CD4-positive, alpha-beta T cell treated with Interleukin-21 for 1 hour (primary cell): ENCODE measurements at places on chromosomes 5 and 9.

DNA sequence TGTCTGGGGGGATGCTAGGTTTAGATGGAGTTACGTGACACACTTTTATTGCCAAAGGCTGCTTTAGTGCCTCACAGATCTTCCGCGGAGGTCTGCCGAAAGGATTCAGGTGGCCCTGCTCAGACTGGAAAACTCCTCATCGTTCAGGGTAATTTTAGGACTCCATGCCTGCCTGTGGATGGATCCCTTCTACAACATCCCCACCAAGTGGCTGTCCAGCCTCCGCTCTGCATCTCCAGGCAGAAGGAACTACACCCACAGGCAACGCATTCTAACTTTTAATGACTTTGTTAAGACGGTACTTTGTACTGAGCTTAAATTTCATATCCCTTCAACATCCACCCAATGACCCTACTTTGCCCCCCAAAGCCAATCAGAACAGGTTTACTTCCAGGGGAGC, 29.4 kb downstream of the ATPSCKMT start:
- no peak for DNase-seq

DNA sequence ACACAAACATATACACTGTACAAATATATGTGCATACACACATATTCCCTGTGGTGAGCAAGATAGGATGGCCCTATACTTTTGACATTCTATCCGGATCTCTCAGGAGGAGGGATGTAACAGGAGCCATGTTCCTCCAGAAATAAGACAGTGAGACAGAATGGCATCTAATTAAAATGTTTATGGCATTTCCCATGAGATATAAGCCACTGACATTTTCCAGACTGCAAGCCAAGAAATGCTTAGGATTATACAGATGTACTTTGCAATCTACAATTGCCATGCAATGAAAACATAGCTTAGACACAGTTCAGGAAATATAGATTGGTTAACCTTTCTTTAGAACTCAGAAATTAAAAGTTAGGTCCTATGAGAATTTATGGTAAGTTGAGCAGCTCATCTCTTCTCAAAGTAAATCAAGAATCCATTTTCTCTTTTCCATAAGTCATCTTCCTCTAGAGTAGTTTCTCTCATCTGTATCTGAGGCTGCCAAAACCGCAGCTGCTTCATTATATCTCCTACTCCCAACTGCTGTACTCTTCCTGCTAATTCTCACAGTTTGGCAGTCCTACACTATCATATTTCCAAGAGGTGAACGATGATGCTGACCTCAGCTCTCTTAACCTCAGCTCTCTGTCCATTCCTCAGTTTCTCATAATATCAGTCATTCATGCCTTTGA, 1719.1 kb downstream of the MAT2B start:
- DNase-seq = no peak

DNA sequence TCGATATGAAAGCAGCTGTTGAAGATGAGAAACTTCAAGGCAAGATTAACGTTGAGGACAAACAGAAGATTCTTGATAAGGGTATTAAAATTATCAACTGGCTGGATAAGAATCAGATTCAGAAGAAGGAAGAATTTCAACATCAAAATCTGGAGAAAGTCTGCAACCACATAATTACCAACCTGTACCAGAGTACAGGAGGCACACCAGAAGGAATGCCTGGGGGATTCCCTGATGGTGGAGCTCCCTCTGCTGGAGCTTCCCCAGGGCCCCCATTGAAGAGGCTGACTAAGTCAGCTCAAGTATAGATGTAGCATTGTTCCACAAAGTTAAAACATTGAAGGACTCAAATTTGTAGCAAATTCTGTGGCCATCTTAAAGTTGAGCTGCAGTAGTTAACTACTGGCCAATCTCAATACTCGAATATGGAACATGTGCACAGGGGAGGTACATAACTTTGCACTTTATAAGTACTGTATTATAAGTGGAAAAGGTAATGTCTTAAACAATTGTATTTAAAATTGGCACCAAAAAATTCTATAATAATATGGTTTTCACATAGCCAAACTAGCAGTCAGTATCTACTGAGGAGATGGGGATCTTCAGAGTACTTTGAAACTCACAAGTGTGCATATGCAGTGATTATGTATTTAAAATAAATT, 237.5 kb downstream of the CHSY3 start:
- no peak for DNase-seq

GRCh38 chr9:128159522-128159783, 612 bp upstream of the BBLN start:
- DNase-seq = peak; percentile 77

DNA sequence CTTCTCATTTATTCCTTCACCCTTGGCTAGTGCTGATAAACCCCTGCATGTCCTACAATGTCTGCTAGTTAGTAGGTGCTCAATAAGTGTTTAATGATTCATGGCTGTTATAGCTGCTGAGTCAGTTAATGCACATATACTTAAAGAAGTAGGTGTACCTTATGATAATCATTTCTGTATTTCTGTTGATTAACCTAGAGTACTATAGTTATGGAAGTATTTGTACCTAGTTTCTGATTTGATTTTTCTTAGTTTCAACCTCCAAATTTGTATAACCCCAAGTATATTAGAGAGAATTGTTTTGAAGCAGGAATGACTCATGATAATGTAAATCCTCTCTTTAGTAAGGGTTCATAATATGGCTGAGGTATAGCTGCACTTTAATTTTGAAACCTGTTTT, 8.9 kb downstream of the SMAD5 start:
- no peak for DNase-seq

GRCh38 chr9:95103281-95103771, 214.2 kb downstream of the FANCC start:
- no peak for DNase-seq

GRCh38 chr5:72465601-72466563, 41.3 kb downstream of the ZNF366 start:
- no peak for DNase-seq

- DNase-seq = no peak
Measured at GRCh38 chr5:79898611-79899010, 92.5 kb downstream of the MTX3 start.

DNA sequence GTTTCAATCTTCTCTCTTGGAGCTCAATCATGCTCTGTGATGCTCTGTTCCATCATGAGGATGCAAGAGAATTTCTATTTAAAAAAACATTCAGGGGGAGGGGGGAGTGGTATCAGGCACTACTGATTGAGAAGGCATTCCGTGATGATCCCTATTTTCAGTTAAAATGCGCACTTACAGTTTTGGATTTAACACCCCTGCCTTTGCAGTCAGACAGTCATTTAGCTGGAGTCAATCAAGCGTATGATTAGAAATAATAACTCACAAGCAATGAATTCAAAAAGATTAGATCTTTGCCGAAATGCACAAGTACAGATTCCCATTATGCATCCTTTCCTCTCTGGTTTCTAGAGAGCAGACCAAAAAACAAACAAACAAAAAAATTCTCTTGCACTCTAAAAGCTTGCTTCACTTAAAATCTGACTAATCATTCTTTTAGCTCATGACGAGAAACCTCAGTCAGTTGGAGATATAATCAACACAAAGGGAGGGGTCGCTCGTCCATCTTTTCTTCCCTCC, 55.4 kb downstream of the EFNA5 start:
- no peak for DNase-seq

DNA sequence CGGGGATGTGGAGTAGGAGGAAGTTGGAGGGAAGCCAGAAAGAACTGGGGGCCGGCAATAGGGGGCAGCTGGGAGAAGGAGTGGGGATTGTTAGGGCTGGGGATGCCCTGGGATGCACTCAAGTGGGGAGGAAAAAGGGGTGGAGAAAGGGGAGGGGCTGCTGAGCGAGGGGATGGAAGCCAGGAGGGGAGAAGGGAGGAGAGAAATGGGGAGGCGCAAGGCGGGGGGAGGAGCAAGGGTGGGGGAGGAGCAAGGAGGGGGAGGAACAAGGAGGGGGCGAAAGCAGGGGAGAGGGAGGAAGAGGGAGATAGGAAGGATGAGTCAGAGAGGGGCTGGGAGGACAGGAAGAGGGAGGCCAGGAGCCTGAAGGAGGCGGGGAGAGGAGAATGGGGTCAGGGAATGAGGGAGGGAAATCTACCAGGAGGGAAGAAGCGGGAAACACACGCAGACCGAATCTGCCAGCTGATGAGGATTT, 1.6 kb downstream of the IRX4 start:
- DNase-seq = no peak

GRCh38 chr5:143239882-143240518, 163.5 kb downstream of the NR3C1 start:
- no peak for DNase-seq

DNA sequence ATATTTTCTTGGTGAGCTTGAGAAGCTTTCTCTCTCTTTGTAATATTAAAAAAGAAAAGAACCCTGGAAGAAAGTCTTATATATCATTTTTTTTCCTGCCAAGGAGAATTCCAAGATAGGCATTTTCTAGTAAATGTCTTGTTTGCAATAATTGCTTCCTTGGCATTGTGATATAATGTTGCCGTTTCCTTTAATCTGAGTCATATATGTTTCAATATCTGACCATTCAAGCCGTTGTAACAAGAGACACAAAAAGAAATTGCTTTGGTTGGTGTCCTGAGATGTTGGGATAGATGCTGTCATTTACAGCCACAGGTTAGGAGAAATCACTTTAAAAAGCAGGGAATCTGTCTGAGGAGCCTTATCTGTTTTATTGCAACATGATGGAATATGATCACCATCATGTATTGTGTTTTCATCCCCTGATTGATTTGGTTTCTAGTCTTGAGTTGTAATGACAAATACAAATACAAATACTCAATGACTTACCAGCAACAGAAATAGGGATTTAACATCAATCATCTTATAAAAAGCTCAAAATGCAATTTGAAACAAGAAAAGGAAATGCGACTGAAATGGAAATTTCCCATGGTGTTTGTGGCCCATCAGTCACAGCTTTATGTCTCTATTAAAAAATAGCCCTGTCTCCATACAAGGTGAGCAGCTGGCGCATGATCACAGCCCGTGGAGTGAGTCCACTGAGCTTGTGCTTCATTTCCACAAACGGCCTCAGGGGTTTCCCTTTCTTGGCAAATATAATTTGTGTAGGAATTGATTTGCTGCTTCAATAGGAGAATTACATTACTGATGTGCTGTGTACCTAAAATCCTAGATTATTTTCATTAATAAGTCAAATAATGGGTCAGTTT, 250.1 kb upstream of the TRPC7 start:
- DNase-seq = no peak

DNA sequence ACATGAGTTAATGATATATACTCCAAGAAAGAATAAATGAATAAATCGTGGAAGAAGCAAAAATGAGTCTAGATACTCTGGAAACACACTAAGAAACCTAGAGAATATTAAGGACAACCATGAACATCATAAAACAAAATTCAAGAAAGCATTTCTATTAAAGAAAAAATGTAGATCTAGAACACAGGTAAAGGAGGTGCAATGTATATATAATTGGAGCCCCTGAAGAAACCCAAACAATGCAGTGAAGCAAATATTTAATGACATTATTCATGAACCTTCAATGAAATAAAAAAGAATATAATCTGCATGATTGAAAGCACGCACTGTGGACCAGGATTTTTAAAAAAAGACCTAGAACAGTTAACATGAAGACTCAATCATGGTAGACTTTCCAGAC, 150.1 kb downstream of the ATPSCKMT start:
- no peak for DNase-seq

DNA sequence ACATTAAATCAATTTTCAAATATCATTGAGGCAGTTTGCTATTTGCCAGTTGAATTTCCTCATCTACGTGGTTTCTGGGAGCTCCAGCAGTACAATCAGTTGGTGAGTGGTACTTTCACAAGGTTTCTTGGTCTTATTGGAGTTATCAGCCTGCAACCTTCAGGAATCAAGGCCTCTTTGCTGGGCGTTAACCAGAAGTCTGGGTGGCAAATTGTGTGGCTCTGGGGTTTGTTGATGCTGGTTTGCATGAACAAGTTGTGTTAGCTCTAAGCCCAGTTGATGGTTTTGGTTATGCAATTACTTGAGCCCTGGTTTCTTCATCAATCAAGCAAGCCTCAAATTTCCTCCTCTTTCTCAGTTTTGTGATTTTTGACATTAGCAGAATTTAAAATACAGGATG, 152.9 kb upstream of the ANKRD55 start:
- no peak for DNase-seq

GRCh38 chr9:129587487-129588262, 33.2 kb downstream of the C9orf50 start:
- DNase-seq = no peak

GRCh38 chr5:154516475-154516874, 38.4 kb upstream of the HAND1 start:
- DNase-seq = no peak

- no peak for DNase-seq
Measured at GRCh38 chr5:42168091-42168670, 243.1 kb downstream of the FBXO4 start.

DNA sequence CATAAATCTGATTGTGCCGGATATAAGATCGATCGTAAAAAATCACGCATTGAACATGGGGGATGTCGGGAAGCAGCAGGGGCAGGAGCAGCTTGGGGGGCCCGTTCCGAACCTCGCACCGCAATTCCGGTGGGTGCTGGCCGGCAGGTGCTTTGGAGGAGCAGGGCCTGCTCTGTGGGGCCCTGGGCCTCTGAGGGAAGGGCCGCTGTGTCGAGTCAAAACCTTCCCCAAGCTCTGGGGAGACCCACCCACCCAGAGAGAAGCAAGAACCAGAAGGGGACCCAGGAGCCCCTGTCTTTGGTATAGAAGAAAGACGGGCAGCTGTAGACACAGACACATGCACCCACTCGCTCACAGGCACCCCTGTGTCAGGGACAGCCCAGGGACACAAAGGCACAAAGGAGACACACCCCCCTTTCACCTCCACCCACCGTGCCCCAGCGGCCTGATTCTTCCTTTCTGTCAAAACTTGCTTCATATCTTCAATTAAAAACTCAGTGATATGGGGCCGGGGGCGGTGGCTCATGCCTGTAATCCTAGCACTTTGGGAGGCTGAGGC, 49.4 kb upstream of the ZBTB43 start:
- DNase-seq = no peak

- no peak for DNase-seq
Measured at GRCh38 chr9:126089789-126090188, 236.8 kb upstream of the MVB12B start.
